Renal cortical epithelial cell (primary cell): ENCODE measurements at places on chromosomes 2 and 18.

- DNase-seq, result peak; percentile 7
These were observed 127.6 kb upstream of the ZNF516 start for GRCh38 chr18:76622651-76623050.

- no peak for DNase-seq
These were observed 49.3 kb downstream of the NEDD4L start for GRCh38 chr18:58093311-58093803.

GRCh38 chr2:128787616-128788015, 468.9 kb upstream of the HS6ST1 start:
- DNase-seq, result no peak

- no peak for DNase-seq
These were observed 68.5 kb upstream of the ITGA6 start for GRCh38 chr2:172358691-172359556.

DNA sequence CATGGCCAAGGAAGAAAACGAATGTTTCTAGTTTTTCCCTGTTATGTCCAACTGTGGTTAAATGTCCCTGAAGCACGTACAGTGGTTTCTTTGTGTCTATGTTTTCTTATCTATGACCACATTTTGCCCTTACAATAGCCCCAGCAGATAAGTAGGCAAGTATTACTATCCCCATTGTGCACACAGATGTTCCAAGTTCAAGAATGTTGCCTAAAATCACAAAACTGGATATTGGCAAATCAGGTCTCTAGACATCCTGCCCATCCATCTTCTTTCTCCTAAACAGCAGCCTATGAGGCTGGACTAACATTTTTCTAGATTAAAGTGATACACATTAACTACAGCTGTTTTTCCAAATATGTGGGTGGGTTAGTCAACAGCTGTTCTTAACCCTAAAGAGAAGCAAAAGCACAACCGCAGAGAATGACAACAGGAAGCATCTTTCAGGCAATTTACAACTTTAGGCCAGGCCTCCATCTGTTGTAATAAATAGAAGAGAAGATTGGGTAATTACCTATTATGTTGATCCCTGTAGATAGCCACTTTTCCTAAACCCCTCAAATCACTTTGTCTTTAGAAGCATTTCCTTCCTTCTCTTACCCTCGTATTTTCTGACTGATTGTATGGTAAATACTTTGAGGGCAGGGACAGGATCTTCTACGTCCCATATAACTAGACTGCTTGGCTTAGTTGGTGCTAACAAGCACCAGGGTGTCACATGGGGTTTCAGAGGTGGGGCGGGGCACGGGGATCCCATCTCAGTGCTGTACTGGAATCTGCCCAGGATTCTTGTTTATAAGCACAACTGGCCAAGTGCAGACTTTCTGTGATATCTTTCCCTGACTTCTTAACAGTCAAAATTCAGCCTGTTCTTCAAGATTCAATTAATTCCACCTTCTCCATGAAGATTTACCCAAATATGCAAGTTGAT, 132.1 kb upstream of the SETBP1 start:
- DNase-seq, result no peak

GRCh38 chr2:179455172-179455524, 190.5 kb upstream of the SESTD1 start:
- no peak for DNase-seq

DNA sequence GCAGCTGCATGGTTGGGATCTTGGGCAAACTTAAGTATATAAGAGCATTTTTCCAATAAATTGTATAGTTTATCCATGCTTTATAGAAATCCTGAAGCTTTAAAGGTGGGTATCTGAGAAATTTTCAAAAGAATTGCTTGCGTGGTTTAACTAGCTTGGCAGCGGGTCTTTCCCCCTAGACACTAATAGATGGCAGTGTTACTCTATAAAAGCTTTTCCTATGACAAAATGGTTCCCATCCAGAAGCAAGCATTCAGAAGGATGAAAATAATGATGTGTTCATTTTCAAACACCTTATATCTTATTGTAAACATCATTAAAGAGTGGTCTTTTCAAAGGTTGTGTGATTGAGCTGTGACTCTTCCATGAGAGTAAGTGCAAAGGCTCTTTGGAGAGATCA, 45.9 kb downstream of the KDM3A start:
- DNase-seq, result no peak

DNA sequence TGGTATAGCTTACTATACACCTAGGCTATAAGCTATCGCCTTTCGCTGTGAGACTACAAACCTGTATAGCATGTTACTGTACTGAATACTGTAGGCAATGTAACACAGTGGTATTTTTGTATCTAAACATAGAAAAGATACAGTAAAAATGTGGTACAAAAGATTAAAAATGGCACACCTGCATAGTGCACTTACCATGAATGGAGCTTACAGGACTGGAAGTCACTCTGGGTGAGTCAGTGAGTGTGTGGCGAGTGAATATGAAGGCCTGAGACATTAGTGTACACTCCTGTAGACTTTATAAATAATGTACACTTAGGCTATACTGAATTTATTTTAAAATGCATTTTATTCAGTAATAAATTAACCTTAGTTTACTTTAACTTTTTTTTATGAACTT, 258.2 kb upstream of the SP5 start:
- DNase-seq, result peak; percentile 34

DNA sequence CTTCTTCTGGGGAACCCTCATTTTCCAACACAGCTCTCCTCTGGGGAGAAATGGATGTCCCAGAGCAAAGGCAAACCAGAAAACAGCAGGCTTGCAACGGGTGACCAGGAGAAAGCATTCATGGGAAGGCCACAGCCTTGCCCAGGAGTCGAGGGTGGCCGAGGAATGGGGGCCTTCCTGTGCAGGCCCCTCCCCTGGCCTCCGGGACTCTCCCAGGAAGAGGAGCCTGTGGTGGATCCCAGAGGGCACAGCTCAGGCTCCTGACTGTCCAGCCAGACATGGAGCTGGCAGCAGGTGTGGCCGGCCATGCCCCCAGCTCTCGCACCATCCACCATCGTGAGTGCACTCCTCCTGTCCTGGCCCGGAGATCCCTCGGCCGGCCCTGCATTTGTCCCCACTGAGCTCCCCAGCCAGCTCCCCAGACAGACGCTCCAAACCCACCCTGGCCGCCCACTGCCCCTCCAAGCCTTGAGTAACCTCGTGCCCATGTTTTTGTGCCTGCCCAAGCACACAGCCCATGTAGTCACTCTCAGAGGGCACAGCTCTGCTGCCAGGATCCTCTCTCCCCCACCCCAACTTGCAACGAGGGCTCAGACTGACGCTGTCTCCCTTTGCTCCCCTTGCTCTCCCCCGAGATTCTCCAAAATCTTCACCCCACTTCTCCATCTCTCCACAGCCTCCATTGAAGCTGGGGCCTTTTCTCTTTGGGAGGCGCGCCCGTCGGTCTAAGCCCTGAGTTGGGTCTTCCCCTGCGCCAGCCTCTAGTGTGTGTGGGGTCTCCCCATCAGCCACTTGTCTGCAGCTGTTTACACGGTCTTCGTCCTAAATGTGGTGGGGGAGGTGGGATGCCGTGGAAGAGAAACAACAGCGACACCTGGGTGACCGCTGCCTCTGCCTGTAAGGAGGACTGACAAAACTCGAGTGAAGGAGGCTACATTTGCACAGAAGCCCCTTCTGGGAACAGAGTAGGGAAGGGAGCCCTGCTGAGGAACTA, 9.8 kb downstream of the PRLH start:
- DNase-seq, result no peak

GRCh38 chr2:190446193-190446592, 38.0 kb downstream of the MFSD6 start:
- no peak for DNase-seq

DNA sequence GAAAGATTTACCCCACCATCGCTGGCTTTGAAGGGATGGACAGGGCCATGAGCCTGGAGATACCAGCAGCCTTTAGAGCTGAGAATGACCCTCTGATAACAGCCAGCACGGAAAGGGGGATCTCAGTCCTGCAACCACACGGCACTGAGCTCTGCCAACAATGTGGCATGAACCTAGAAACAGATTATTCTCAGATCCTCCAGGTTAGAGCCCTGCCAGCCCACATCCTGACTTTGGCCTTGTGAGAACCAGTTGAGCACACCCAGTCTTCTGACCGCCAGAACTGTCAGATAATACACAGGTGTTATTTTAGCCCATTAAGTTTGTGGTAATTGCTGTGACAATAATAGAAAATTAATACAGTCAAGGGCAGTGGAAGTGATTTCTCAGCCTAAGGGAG, 9.4 kb upstream of the GNLY start:
- no peak for DNase-seq

DNA sequence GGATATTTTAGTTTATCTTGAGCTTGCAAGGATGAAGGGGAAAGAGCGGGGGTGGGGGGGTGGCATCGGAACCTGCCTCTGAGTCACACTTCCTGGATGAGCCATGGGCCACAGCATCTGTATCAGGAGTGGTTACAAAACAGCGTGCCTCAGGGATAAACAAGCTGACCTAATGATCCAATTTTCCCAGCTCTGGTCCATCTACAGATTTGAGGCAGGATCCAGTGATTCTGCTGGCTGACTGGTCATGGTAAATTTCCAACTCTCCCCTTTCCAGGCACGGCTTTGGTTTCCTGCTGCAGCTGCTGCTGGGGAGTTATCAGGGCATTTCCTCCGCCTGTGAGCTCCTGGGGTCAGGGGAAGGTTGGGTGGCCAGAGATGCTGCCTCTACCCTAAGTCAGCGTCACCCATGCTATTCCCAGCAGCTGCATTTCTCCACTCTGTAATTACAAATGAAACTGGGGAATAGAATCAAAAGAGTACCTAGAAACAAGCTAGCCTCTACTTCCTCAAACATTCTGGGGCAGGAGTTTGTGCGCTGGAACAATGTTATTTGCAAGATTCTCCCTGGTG, 4.7 kb upstream of the HPCAL1 start:
- DNase-seq, result peak; percentile 87

DNA sequence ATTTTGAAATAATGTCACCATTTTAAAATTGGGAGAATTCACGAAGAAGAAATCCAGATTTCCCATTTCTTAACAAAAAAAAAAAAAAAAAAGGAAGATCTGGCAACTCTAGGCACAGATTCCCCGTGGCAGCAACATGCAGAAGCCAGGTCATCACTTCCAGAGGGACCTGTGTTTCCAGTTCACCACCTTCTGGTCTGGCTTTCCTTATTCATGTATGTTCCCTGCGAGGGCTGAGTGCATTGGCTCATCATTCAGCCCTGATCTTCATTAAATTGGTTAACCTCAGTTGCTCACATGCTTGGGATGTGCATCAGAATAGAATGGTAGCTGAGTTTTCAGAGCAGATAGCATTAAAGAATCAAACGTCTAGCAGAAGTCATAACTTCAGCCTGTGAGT, 25.0 kb upstream of the MAP3K20 start:
- DNase-seq, result no peak

DNA sequence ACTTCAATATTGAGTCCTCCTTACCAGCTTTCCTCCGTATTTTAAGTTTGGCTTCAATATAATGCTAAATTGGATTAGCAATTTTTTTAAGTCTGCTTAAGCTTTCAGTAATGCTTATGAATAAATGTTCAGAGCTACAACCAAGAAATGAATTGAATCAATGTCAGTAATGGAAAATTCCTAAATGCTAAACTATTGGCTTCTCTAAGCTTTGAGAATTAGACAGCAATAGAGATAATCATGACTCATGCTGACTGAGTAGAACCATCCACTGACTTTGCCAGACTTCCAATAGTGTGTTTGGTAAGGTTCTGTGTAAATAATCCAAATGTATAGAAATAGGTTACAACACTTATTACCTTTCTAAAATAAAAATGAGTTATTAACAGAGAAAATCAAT, 8.9 kb upstream of the PDE1A start:
- DNase-seq, result no peak

- DNase-seq, result no peak
These were observed 110.1 kb downstream of the MCFD2 start for GRCh38 chr2:46805401-46805951.

DNA sequence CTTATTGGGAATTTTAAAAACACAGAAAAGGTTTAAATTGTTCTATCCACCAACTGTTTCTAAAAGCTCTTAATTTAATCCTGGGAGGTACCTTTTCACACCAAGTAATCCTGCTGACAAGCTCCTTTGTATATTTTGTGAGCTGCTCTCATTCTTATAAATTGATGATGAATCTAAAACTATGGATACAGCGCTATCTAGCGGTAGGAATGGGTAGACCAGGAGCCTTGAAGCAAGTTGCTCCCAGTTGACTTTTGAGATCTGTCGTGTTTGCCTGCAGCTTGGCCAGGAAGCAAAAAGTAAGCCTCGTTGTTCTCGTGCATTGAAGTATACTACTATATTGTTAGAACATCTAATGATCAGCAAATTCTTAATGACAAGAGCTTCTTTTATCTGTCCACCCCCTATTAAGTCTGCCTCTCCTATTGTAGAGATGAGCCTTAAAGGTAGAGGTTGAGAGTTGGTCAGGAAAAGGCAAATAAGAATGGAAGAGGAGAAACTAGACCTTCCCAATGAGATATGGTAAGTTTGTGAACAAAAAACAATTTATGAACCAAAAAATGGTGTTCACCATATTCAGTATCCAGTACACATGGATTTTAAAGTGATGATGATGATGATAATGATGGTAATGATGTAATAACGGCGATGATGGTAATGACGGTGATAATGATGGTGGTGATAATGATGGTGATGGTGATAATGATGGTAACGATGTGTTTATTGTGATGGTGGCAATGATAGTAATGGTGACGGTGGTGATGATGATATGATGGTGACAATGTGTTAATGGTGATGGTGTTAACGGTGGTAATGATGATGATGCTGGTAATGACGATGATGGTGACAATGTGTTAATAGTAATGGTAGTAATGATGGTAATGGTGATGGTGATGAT, 212.1 kb upstream of the NCKAP5 start:
- peak; percentile 78 for DNase-seq

DNA sequence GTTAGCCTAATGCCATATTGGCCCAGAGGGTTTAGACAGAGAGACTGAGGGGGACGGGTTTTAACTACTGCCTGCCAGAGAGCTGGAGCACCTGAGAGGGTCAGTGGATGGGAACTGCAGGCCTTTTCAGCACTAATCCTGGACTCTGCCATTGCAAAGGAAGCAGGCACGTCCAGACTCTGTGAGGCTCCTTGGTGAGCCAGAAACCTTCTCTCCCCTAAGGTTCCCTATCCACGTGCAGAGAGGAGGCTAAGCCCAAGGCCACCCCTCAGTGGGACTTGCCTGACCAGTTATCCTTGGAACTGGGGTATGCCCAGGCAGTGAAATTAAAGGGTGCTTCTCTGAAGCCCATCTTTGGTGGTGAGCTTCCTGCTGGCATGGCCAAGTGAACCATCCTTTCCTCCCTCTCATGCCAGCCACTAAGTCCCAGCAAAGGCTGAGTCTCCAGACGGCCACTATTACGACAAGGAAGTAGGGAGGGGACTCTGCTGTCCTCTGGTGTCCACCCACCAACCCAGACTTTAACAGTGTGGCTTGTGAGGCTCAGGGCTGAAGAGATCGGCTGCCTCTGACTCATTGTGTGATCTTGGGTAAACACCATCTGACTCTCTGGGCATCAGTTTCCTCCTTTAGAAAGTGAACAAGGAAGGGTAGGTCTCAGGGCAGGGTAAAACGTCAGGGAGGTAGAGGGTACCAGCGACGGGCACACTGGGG, 3.9 kb upstream of the MLPH start:
- DNase-seq, result peak; percentile 90

- no peak for DNase-seq
These were observed 73.4 kb upstream of the ODC1 start for GRCh38 chr2:10521356-10522169.
